ENCODE measurements at places on chromosomes 6 and 20.

- no peak for DNase-seq
Observed at GRCh38 chr6:167441715-167442206, 116.9 kb downstream of the TTLL2 start.

DNA sequence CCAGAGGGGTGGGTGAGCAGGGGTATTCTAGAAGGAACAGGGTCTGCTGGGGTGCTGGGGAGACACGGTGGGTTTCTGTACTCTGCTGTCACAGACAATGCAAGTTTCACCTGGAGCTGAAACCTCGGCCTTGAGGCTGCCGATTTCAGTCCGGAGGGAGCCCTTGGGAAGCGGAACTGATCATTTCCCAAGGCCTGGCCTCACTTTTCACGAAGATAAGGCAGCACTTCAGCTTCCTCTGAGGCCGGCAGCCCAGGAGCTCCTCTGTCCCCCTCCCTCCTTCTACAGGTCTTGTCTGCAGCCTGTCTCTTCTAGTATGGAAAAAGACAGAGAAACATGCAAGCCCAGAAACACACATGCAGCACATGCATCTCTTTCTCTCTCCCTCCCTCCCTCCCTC, 242.1 kb downstream of the CDC5L start:
- no peak for DNase-seq

DNA sequence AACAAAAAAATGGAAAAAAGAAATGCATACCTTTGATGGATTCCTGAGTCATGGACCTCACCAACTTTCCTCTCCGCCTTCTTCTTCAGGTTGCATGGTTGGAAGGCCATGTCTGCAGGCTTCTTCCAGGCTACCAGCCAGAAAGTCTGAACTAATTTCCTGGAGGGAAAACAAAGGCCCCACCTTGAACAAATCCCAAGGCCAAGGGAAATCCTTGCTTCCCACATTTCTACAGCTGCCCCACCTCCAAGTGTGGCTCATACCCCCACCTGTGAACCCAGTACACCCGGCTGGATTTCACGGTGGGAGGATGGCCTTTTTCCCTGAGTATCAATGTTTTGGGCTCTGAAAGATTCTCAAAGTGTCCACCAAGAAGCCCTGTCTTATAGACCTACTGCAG, 22.4 kb downstream of the IL17A start:
- DNase-seq = no peak

GRCh38 chr6:150333585-150333941, 35.2 kb upstream of the IYD start:
- DNase-seq = no peak

GRCh38 chr20:63815615-63816253, 15.3 kb downstream of the ZBTB46 start:
- no peak for DNase-seq

DNA sequence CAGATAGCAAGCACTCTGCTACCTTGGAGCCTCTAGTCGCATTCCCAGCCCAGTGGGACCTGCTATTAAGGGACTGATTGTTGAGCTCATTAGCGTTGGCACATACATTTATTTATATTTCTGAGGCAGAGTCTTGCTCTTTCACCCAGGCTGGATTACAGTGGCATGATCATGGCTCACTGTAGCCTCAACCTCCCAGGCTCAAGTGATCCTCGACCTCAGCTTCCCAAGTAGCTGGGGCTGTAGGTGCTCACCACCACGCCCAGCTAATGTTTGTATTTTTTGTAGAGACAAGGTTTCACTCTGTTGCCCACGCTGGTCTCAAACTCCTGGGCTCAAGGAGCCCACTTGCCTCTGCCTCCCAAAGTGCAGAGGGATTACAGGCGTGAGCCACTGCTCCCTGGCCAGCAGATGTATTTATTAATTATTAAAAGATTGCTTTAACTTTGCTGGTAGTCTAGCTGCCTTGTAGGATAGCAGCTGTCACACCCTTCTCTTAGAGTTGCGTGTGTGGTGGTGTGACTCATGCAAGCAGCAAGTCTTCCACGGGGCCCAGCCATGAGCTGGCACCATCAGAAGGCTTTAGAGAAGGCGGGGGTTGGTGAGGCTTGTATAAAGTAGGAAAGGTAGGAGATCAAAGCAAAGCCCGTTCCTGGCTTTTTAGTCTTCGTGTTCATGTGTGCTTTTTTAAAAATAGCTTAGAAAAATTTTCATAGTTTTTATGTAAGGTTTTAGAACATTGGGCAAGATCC, 16.5 kb downstream of the ACTR5 start:
- no peak for DNase-seq

GRCh38 chr20:47139934-47140535, 216.5 kb downstream of the ZMYND8 start:
- no peak for DNase-seq

GRCh38 chr20:36304786-36305495, 1.2 kb upstream of the DLGAP4 start:
- no peak for DNase-seq

GRCh38 chr6:18445228-18445627, 58.1 kb downstream of the RNF144B start:
- no peak for DNase-seq

GRCh38 chr6:66361886-66362285, 654.9 kb upstream of the EYS start:
- no peak for DNase-seq

GRCh38 chr6:13053006-13053461, 275.3 kb downstream of the TBC1D7 start:
- DNase-seq = no peak

DNA sequence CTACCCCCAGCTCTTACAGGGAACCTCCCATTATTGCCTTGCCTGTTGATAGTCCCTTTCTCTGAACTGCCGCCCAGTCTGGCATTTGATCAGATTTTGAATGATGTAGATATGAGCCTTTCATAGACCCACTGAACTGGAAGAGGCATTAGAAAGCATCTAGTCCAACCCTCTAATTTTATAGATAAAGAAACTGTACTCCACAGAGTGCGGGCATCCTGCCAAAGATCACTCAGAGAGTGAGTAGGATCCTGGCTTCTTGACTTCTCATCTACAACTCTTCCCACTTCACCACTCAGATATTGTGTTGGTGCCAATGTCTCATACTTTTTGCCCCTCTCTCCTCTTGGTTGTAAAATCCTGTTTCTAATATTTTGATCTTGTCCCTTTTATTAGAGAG, 179.2 kb upstream of the BMP2 start:
- no peak for DNase-seq

DNA sequence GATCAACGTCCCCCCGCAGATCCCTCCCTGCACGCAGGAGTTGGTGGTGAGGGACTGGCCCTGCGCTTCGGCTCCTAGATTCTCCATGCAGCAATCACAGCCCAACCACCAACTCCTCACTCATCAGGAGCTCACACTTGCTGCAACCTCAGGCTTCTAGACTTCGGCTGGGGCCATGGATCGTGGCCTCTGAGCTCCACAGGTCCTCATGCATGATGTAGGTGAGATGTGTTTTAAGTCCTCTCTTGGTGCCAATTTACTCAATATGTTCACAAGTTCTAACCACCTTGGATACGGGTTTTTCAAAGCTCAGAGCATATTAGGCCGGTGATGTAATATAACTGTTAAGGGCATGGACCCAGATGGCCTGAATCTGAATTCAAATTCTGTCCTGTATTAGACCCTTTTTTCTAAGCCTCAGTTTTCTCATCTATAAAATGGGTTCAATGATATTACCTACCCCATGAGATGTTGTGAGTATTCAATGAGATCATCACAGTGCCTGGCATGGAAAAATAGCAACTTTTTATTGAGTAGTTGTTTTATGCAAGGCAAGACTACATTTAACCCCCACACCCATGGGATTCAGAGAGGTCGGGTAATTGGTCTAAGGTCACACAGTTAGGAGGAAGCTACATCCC, 31.0 kb downstream of the SUN5 start:
- DNase-seq = peak; percentile 2

- no peak for DNase-seq
Observed at GRCh38 chr6:140058863-140059262, 684.4 kb upstream of the CITED2 start.

- no peak for DNase-seq
Observed at GRCh38 chr6:9481292-9482029, 933.4 kb downstream of the TFAP2A start.

DNA sequence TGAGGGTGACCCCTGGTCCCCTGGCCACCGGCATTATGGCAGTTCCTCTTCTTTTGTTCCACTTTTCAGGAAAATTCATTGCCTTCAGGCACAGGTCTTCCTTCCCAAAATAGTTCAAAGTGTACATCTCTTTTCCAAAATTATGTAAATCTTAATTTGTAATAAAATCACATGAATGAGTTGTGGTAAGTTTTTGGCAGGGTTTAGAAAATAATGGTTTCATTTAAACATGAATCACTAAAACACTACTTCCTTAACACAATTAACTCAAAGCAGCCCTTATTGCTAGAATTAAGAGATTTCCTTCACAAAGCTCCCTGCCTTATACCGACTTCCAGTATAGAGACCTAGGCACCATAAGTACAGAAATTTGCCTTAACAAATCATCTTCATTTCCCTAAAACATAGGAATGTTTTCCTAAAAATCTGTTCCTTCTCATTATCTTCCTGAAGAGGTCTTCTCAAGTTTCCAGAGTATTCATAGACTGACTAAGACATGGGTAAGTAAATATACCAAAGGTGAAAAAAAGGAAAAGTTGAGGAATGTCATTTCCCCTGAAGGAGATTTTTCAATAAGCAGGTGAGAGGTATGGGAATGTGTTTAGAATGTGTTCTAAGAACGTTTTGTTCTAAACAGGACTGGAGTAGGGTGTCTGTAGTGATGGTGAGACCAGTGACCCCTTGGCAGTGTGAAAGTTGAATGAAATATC, 148.2 kb upstream of the CITED2 start:
- DNase-seq = no peak

GRCh38 chr6:93801101-93801847, 381.9 kb upstream of the EPHA7 start:
- DNase-seq = no peak

GRCh38 chr6:37033255-37033654, 27.8 kb downstream of the FGD2 start:
- DNase-seq = peak; percentile 56

- DNase-seq = peak; percentile 36
Observed at GRCh38 chr6:63307581-63308246, 12.1 kb downstream of the LGSN start.

DNA sequence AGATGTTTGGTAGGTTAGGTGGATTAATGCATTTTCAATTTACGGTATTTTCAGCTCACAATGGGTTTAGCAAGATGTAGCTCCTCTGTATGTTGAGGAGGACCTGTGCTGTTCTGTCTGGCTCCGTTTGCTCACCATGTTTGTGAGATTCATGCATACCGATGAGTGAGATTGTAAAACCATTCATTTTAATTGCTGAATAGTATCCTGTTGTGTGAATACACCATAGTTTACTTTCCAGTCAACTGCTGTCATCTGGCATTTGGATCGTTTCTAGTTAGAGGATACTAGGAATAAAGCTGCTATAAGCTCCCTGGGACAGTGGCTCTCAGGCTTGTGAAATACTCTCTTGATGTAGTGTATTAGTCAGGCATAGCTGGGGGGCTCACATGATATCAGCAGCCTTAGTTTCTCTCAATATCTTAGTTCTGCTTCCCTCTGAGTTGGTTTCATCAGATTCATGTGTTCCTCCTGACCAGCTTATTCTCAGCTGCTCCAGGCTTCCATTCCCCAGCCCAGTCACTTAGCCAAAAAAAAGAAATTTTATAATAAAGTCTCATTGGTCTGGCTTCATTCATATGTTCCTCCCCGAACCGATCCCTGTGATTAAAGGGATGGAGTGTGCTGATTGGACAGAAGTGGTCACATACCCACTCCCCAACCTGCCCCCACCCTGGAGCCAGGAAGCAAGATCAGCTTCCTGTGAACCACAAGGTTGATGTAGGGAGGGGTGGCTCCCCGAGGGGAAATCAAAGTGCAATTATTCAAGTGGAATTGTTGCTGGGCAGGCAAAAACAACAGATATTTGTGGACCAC, 10.9 kb upstream of the B4GALT5 start:
- no peak for DNase-seq

- no peak for DNase-seq
Observed at GRCh38 chr6:75437421-75437891, 56.1 kb downstream of the FILIP1 start.

DNA sequence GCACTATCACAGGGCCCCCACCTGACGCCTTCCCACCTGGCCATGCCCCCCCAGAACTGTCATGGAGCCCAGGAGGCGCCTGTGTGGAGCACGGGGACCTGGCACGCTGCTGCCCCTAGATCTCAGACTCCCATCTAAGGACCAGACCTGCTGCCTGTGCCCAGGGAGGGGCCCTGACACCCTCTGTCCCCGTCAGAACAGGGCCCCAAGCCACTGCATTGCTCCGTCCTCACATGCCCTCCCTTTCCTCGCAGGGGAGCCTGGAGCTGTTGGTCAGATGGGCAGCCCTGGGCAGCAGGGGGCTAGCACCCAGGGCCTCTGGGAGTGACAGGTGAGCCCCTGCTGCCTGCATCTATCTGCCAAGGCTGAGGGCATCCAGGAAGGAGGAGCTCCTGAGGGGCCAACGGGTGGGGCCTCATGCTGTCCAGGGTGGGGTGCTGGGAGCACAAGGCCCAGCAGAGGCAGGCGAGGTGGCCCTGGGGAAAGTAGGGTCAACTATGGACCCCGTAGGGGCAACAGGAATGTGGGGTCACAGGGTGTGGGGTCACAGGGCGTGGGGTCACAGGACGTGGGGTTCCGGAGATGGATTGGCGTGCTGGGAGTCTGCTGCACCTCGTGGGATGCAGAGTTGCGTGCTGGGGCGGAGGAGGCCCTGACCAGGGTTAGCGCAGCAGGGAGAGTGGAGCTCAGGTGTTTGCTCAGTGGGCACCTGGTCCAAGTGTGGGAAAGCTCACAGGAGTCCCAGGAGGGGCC, 31.6 kb downstream of the CHRNA4 start:
- DNase-seq = no peak

- DNase-seq = no peak
Observed at GRCh38 chr20:59646487-59646886, 42.1 kb downstream of the PHACTR3 start.

- no peak for DNase-seq
Observed at GRCh38 chr6:22789315-22789714, 219.9 kb downstream of the HDGFL1 start.

GRCh38 chr6:81820980-81821379, 68.5 kb upstream of the TENT5A start:
- DNase-seq = no peak

GRCh38 chr20:61839912-61840778, 225.5 kb downstream of the TAF4 start:
- no peak for DNase-seq

GRCh38 chr20:44938637-44939036, 21.6 kb downstream of the TOMM34 start:
- DNase-seq = no peak

- no peak for DNase-seq
Observed at GRCh38 chr6:125044667-125045066, 82.4 kb downstream of the RNF217 start.

GRCh38 chr6:57324538-57324937, 7.1 kb downstream of the PRIM2 start:
- no peak for DNase-seq

DNA sequence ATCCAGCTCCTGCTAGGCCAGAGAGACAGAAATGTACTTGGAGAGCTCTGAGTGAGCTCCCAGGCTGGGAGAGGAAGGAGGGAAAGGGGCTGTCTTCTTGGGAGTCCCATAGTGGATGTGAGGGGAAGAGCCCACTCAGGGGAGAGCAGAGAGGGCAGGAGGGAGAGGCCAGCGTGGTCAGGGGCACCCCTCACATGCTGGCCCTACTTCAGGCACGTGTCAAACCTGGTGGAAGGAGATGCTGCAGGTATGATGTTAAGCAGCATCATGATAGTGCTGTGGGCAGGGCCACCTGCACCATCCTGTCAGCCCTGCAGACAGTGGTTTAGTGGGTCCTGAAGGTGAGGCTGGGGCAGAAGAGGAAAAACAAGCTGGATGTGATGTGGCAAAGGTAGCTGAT, 265.4 kb upstream of the RNF24 start:
- no peak for DNase-seq

Data from GM10248 (cell line).